NCI-H187 (cell line): ENCODE measurements at places on chromosomes 4 and X.

GRCh38 chr4:22504922-22505321, 10.9 kb downstream of the ADGRA3 start:
- no peak for DNase-seq

DNA sequence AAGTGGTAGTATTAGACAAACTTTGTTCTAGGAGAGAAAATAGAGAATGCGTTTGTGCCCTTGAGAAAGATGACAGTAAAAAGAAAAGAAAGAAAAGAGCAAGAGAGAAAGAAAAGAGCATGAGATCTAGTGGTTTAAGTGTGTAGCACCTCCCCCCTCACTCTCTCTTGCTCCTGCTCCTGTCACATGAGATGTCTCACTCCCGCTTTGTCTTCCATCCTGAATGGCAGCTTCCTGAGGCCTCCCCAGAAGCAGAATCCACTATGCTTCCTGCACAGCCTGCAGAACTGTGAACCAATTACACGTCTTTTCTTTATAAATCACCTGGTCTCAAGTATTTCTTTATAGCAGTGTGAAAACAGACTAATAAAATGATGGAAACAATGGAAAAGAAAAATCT, 499.6 kb downstream of the ACTRT1 start:
- DNase-seq, result no peak

- DNase-seq, result no peak
These were observed 16.9 kb downstream of the RASSF6 start for GRCh38 chr4:73603271-73603710.

GRCh38 chr4:188032583-188032982, 37.0 kb downstream of the ZFP42 start:
- no peak for DNase-seq

- no peak for DNase-seq
These were observed 209.9 kb upstream of the ETNPPL start for GRCh38 chr4:108972613-108973283.

DNA sequence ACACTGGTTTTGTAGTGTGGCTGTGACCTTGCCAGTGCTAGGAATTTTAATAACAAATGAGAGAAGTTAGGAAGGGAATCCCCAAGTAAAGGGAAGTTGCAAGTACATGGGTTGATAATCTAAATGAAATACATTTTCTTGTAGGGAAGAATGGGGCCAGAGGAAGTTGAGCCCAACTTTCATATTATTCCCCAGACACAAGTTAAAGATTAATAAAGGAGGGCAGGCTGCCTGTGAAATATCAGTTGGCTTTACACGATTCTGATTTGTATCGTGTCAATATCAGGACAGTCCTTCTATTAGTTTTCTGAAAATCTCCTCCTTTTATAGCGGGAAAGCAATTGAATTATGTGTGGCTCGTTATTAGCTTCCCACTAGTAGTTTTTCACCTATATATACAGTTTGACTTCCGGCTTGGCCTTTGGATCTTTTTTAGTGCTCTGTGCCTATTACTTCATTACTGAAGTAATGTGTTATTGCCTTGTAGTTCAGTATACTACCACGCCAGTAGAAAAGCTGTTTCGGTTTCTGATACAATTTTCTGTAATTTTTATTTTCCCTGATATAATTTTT, 1.7 kb downstream of the PDLIM5 start:
- no peak for DNase-seq

DNA sequence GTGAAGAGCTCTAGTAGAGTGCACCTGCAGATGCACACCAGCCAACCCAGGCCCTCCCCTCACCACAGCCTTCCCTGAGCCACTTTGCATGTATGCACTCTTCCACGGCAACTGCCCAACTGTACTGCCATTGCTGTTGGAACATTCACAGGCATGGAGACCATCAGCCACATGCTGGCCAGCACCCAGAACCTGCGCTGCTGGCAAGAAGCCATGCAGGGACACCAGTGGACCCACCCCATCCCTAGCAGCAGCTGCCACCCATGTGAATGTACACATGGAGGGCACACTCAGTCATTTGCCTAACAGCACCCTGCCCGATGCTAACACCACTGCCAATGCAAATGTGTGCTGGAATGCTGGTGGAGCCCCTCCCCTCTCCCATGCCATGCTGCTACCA, 35.6 kb downstream of the FAM47B start:
- no peak for DNase-seq

DNA sequence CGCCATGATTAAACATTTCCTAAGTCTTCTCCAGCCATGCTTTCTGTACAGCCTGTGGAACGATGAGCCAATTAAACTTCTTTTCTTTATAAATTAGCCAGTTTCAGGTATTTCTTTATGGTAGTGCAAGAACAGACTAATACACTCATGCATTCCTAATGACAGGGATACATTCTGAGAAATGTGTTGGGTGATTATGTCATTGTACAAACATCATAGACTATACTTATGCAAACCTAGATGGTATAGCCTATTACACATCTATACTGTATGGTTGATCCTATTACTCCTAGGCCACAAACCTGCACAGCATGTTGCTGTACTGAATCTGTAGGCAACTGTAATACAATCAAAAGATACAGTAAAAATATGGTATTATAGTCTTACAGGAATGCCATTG, 83.1 kb downstream of the ATOH1 start:
- no peak for DNase-seq

- no peak for DNase-seq
These were observed 176.1 kb upstream of the MAGEB16 start for GRCh38 chrX:35622040-35622439.

GRCh38 chr4:15729910-15730533, 27.2 kb downstream of the BST1 start:
- DNase-seq, result peak; percentile 19

- DNase-seq, result no peak
These were observed 75.6 kb downstream of the BMP3 start for GRCh38 chr4:81106150-81106549.

GRCh38 chr4:181443021-181443420, 800.2 kb upstream of the TENM3 start:
- DNase-seq, result no peak

DNA sequence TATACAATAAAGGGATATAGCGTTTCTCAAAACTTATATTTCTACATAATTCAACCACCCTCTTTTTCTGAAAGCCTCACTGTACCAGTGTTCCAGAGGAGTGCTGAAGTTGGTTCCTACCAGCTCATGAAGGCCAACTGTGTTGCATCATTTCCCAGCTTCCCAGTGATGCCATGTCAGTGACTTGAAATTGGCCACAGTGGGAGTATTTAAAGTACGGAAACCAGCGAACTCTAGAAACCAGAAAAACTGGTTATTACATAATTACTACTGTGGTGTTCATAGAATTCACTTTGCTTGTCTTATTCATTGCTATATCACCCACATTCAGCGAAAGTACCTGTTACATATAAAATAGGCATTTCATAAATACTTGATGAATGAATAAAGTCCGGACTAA, 135.4 kb downstream of the GC start:
- no peak for DNase-seq

DNA sequence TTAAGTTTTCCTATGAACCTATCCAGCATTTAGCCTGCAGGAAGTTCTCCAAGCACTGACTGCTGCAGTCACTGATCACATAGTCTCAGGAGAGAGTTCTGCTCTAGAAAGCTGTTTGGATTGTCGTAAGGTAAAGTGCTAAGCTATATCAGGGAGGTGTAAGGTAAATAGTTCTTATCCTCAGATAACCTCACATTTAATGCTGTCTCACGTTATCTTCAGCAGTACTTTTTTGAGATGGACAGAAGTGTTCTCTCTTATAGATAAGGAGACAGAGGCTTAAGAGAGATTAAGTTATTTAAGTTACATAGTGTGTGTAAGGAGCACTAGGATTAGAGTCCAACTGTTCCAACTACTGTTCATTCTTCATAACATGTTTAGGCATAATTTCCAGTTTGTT, 77.9 kb downstream of the STIM2 start:
- DNase-seq, result no peak

GRCh38 chr4:158819942-158820786, 51.3 kb downstream of the FNIP2 start:
- DNase-seq, result no peak

DNA sequence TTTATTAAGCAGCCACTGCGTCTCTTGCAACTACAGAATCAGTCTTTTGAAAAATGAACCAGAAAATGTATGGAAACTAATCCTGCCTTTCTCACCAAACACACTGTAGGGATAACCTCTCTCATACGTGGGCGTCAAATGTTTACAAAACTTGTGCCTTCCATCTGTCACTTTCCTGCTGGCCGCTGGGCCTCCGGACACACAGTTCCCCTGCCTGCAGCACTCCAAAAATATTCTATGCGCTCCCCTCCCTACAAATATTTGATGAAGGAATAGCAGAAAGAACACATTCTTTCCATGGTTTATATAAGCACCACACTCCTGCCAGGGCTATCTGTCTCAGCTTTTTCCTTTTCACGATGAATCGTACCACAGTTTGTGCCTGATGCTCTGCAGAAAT, 14.9 kb upstream of the CYTL1 start:
- no peak for DNase-seq

DNA sequence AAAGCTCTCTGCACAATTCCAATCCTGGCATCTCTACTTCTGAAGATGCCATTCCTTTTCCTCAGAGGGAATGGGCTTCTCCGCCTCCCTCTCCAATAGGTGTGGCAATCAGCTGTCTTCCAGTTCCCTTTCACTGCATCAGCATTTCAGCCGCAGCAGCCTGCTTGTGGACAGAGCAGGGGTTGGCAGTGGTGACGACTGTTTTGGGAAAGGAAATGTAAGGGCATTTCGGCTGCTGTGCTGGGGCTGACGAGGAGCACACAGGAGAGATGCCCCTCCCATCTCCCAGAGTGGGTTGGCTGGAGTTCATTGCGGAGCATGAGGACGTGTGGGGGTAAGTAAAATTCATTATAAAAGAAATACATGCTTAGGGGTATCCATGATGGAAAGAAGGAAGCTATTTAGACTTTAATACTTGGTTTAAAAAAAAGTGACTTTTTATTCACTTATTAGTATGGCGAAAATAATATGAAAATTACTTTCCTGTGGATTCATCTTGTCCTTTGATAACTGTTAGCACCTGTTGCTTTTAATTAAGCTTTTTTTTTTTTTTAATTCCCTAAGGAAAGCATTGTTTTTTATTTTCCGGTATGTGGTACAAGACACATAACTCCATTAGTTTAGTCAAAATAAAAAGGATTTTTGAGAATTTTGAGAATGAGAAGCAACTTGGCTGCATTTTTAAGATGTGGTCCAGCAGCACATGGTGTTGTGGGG, at the start of gene LIMCH1:
Gene LIMCH1 (plus strand): TSS at position 141 of the 717 bp plus-strand sequence. CDS start 67,839 bp downstream, outside the sequence.
- no peak for DNase-seq
